DND-41 (cell line): ENCODE measurements at places on chromosomes 5 and 9.

- H3K27ac ChIP-seq, result no peak overlapping the region
- no peaks in the 10 kb centered on the region for H3K36me3 ChIP-seq
- no peaks in the 10 kb centered on the region for H3K4me1 ChIP-seq
- no peaks in the 10 kb centered on the region for H3K27me3 ChIP-seq
- H3K4me3 ChIP-seq, result no peak overlapping the region
Observed at GRCh38 chr9:79012561-79012960, 559.2 kb upstream of the TLE4 start.

GRCh38 chr9:93182572-93182971, 1.4 kb upstream of the WNK2 start:
- H3K27ac ChIP-seq, result no peak overlapping the region
- H3K27me3 ChIP-seq, result no peaks in the 10 kb centered on the region
- no peak overlapping the region for H3K4me3 ChIP-seq
- H3K36me3 ChIP-seq, result no peaks in the 10 kb centered on the region
- no peaks in the 10 kb centered on the region for H3K4me1 ChIP-seq
- DNase-seq, result no peak

DNA sequence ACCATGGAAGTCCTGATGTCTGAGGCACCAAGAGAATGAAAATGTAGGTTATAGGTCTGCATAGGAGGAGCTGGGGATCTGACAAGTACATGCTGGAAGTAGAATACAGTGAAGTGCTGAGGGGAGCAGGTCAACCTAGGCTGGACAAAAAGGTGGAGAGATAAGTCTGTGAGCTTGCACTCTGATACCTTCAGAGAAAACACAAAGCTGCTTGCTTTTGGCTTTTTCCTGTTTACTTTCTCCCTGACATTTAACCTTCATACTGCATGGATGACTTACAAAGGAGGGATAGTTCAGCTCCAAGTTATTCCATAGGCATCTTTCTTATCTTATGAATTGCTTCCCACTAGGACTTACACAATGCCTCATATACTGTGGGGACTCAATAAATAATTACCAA, 256.7 kb upstream of the NREP start:
- H3K4me3 ChIP-seq, result no peak overlapping the region
- no peaks in the 10 kb centered on the region for H3K36me3 ChIP-seq
- no peak for DNase-seq

DNA sequence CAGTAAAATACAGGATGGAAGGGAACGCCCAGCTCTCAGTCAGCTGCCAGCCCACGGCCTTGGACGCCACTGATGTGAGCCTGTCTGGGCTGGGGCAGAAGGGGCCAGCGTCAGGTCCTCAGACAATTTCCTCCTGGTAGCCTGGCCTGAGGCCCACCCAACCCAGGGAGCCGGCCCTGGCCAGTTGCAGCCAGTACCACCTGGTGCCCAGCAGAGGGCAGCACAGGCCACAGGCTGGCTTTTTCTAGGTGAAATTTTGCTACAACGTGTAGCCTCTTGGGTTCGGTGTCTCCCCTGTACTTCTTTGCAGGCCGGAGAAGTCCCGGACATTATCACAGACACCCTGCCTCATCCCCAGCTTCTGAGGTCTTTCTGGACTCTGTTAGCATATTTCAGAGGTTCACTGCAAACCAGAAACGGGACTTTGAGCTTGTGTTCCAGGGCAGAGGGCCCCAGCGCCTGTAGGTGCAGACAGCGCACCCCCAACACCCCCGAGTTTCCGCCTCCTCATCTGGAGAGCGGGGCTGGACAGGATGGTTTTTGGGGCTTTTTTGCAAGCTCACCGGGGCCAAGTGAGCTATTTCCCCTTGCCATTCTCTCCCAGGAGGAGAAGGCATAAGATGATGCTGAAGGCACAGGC, 45.9 kb upstream of the KCNMB1 start:
- no peaks in the 10 kb centered on the region for H3K4me1 ChIP-seq
- H3K36me3 ChIP-seq, result no peaks in the 10 kb centered on the region
- H3K27me3 ChIP-seq, result no peaks in the 10 kb centered on the region
- DNase-seq, result peak; percentile 55
- no peak overlapping the region for H3K4me3 ChIP-seq

- H3K4me3 ChIP-seq, result no peak overlapping the region
- DNase-seq, result peak; percentile 33
- H3K4me1 ChIP-seq, result no peaks in the 10 kb centered on the region
- no peaks in the 10 kb centered on the region for H3K27me3 ChIP-seq
Observed at GRCh38 chr5:120457839-120458507, 6.1 kb upstream of the PRR16 start.

DNA sequence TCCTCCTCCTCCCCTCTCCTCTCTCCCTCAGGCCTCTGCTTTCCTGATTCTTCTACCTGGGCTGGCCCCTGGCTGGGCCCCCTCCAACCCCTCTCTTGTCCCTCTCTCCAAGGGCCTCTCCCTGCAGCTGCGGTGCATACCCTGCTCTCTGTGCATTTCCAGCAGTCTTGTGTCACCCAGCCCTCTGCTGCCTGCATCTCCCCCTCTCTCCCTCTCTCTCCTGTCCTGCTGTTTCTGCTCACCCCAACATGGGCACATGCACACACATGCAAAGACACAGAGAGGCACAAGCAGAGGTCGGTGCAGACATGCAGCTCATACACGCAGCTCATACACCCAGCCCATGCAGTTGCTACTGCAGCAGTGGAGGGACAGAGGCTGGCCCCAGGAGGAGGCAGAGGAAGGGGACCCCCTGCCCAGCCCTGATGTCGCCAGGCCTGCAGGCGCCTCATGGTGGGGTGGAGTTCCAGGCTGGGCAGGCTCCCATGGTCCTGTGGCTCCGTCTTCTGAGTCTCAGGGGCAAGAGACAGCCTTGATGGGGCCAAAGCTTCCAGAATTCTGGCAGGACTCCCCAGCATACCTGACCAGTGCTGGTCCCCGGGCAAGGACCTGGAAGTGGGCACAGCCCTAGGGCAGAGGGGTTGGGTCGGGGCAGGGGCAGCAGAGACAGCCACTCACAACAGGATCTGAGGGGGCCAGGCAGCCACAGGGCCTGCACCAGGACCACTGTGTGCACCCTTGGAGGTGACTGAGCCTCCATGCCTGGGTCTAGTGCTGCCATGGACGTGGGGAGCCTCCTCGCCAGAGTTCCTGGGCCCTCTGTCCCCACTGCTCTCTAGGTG, 216.9 kb downstream of the C9orf50 start:
- H3K4me1 ChIP-seq, result 0 out of 2 replicates have a peak, but pooled peaks cover 2% of the 10 kb centered on the region
- no peak overlapping the region for H3K27ac ChIP-seq
- H3K36me3 ChIP-seq, result no peaks in the 10 kb centered on the region
- no peaks in the 10 kb centered on the region for H3K27me3 ChIP-seq
- no peak overlapping the region for H3K4me3 ChIP-seq
- no peak for DNase-seq

DNA sequence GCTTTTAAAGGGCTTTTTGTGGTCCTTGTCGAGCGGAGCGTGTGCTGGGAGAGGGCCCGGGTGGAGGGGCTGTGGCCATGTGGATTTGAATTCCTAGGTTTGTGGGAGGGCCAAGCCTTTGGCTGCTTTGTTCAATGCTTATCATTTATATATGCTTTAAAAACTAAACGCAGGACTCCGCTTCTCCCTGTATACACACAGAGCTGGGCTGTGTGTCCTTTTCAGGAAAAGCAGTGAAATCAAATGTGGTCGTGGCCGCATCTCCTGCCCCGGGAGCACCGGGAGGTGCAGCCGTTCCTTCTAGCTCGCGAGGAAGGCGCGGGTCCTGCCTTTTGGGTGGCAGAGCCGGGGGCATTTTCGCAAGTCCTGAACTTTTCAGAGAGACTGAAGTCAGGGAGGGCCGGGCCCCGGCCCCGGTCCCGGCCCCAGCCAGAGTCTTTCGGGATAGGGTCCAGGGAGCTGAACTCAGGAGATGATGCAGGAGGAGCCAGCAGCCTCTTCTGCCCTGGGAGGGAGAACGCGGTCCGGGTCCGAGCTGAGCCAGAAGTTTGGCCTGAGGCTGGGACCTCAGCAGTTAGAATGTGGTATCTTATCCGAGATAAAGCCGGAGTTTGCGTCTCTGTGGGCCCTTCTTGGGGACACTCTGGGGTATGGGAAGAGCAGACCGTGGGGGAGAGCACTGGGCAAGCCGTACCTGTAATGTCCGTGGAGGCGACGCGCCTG, 158.8 kb downstream of the C9orf152 start:
- H3K27ac ChIP-seq, result peak overlapping the region; percentile 91
- peak; percentile 41 for DNase-seq
- peak overlapping the region; percentile 77 for H3K4me3 ChIP-seq
- H3K27me3 ChIP-seq, result peaks cover 3% of the 10 kb centered on the region
- peaks cover 46% of the 10 kb centered on the region for H3K4me1 ChIP-seq

DNA sequence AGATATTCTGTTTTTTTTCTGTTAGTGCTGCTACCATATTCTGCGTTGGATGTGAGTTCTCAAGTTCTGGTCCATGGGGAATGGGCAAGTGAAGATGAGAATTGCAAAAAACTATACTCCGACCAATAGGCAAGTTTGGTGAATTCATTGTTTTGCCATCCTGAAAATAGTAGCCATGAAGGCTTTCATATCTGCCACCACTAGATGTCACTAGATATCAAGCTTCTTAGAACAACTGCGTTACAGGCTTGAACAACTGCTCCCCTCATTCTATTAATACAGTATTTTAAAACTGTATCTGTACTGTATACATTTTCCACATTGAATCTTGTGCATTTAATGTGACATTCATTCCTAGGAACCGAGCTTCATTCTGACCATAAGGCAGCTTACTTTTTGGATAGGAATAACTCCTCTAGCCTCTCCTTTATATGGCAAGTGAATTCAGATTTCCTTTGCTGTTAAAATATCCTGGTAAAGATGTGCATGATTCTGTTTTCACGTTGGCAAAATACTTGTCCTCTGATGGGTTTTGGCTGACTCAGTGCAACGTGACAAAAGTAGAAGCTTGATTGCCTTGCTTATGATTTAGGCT, 163.6 kb downstream of the SREK1 start:
- peak; percentile 26 for DNase-seq
- H3K27ac ChIP-seq, result no peak overlapping the region
- H3K36me3 ChIP-seq, result no peaks in the 10 kb centered on the region
- H3K4me1 ChIP-seq, result no peaks in the 10 kb centered on the region
- H3K27me3 ChIP-seq, result no peaks in the 10 kb centered on the region

DNA sequence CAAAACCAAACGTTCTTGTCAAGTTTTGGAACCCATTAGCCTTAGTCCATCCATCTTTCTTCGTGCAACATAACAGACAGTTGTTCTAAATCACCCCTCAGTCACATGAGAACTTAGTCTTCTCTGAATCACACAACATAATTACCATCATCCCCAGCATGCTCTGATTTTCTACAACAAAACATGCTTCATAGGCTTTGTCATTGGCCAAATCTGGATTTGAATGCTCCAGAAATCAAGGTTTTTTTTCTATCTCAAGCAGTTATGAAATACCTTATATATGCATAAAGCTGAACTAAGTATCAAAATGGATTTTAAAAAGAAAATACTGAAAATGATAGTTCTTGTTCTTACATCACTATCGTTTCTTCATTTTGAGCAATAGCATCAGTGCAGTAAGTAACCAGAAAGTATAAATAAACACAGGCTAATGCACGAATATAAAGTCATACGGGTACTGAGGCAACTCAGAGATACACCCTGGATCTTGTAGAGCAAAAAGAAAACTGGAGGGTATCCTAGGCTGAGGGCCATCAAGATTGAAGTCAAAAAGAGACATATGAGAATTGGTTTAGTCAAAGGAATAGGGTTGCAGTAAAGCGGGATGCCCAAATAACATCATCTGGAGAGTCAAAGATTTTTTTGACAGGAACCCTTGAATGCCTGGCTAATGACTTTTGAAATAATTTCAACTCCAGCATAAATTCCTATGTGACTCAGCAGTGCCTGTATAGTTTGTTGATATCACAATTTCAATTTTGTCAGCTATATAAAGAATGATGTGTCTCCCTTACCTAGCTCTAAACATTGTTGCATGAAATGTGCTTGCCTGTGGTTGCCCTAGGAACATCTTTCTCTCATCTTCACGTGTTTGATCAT, 164.7 kb downstream of the ADAMTSL1 start:
- H3K4me1 ChIP-seq, result no peaks in the 10 kb centered on the region
- no peaks in the 10 kb centered on the region for H3K27me3 ChIP-seq
- DNase-seq, result no peak
- H3K27ac ChIP-seq, result no peak overlapping the region
- H3K36me3 ChIP-seq, result no peaks in the 10 kb centered on the region

- DNase-seq, result no peak
- H3K36me3 ChIP-seq, result peaks cover 88% of the 10 kb centered on the region
- H3K27ac ChIP-seq, result no peak overlapping the region
- H3K4me3 ChIP-seq, result no peak overlapping the region
- no peaks in the 10 kb centered on the region for H3K4me1 ChIP-seq
Observed at GRCh38 chr9:129811967-129812363, 9.0 kb downstream of the TOR1B start.

DNA sequence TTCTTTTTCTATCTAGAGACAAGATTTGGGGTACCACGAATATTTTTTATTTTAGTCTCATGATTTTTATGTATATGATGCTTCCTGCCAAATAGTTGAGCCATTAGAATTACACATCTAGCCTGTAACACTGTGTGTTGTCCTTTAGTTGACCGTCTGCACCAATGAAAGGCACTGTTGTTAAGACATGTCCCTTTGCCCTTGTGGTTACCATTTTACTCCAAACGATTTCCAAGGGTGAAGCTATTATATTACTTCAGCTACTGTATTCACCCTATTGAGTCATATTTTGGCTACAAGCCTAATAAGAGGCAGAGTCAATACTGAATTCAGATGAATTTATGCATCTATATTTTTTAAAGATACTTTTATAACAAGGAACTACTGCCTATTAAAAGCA, 207.6 kb downstream of the CETN3 start:
- no peaks in the 10 kb centered on the region for H3K4me1 ChIP-seq
- no peaks in the 10 kb centered on the region for H3K27me3 ChIP-seq
- no peak overlapping the region for H3K27ac ChIP-seq
- DNase-seq, result no peak
- no peaks in the 10 kb centered on the region for H3K36me3 ChIP-seq

- H3K27me3 ChIP-seq, result no peaks in the 10 kb centered on the region
- H3K4me1 ChIP-seq, result no peaks in the 10 kb centered on the region
- H3K27ac ChIP-seq, result no peak overlapping the region
- DNase-seq, result peak; percentile 62
- H3K36me3 ChIP-seq, result no peaks in the 10 kb centered on the region
Observed at GRCh38 chr9:34430843-34431437, 27.4 kb downstream of the FAM219A start.

GRCh38 chr9:137191691-137192447, 3.4 kb downstream of the SSNA1 start:
- no peaks in the 10 kb centered on the region for H3K27me3 ChIP-seq
- H3K4me3 ChIP-seq, result no peak overlapping the region
- no peak for DNase-seq
- H3K27ac ChIP-seq, result no peak overlapping the region
- H3K36me3 ChIP-seq, result peaks cover 32% of the 10 kb centered on the region
- H3K4me1 ChIP-seq, result peaks cover 30% of the 10 kb centered on the region

GRCh38 chr9:94808926-94809700, 82.6 kb downstream of the AOPEP start:
- no peak for DNase-seq
- H3K4me3 ChIP-seq, result no peak overlapping the region

GRCh38 chr5:179288809-179289185, 56.5 kb downstream of the ADAMTS2 start:
- H3K27me3 ChIP-seq, result no peaks in the 10 kb centered on the region
- H3K27ac ChIP-seq, result no peak overlapping the region
- H3K4me3 ChIP-seq, result no peak overlapping the region

- H3K4me3 ChIP-seq, result no peak overlapping the region
- H3K36me3 ChIP-seq, result no peaks in the 10 kb centered on the region
- no peak for DNase-seq
- peaks cover 4% of the 10 kb centered on the region for H3K4me1 ChIP-seq
Observed at GRCh38 chr5:65831276-65831675, 95.1 kb upstream of the ERBIN start.

- no peak overlapping the region for H3K27ac ChIP-seq
- DNase-seq, result no peak
- H3K36me3 ChIP-seq, result no peaks in the 10 kb centered on the region
Observed at GRCh38 chr5:58763390-58763789, 180.5 kb downstream of the RAB3C start.
